ENCODE measurements at places on chromosomes 13 and 19. TPM values are rescaled to one million over a fixed set of nuclear protein-coding genes. Genes with fewer than 3 reads are reported as not detected.
A peak's percentile ranks its signal among the peaks of the same experiment; 100 is the strongest.

DNA sequence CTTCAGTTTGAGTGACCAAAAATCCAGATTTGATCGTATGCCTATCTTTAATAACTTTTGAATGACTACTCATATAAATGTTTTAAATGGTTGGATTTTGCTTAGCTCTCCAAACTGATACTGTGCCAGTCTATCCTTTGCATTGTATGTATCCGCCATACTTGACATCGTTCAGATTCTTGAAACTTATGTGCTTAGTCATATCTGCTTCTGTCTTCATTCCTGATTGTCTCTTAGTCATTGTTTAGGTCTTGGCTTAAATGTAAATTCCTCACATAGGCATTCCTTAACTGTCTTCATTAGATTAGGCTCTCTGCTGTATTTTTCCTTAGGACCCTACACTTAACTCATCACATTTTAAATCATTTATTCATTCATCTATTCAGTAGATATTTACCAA, 126.0 kb downstream of the PCCA start:
- no peak for DNase-seq

GRCh38 chr19:18683109-18683957, at the start of gene CRTC1:
Gene CRTC1, plus strand, starts transcription at chr19:18683680. Its CDS starts 23 bp downstream, at chr19:18683703.
- DNase-seq: peak; percentile 94

- no peak for DNase-seq
These were observed 86.9 kb downstream of the DOCK9 start for GRCh38 chr13:98890925-98891324.

DNA sequence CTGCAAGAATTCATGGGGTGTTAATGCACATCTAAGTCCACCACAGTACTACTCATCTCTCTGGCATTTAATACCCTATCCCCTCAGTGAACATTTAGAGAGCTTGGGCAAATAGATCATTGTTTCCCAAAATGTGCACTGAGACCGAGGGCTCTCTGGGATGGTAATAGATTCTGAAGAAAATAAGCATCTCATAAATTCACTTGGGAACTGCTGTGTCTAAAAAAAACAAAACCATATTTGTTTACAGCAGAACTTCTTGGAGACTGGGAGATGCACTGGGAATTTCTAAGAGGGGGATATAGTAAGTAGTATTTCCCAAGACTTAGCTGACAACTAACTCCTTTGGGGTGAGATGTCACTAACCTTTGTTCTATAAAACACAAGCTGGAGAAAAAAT, 58.4 kb downstream of the ENOX1 start:
- DNase-seq: no peak

DNA sequence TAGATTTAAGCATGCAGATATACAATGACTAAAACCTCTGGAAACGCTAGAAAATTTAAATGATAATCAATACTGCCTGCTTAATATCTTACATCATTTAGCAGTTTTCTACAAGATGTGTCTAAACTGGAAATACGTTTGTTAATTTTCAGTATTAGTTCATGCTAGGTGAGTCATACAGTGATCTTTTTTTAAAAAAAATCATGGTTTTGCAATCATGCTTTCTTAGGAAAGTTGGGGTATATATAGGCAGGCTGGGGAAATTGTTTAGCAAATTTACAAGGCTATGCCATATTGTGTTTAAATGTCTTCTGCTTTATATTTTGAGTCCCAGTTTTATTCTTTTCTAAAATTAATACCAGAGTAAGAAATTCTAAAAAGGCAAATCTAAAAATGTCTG, 245.4 kb upstream of the SPRY2 start:
- no peak for DNase-seq

DNA sequence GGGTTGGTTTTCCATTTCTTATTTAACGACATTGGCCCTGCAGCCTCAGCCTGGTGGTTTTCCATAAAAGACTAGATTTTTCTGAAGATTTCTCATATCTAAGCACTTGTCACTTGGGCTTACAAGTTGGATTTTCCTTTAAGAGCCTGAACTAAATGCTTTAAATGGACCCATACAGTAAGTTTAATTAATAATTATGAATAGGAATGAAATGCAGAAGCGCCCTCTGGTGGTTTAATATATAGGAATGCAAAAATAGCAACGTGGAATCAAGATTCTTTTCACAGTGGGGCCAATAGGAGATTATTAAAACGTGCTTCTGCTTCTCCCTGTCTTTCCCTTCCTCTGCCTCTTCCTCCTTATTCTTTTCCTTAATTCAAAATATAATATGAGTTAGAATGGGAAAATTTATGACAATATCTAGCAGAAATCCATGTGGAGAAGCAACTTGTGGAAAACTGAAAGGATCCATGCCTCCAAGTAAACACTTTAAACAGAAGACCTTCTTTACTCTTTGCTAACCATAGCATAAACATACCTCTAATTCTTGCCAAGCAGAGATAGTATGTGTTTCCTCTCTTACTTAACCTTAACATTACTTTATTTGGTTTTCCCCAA, 324.0 kb downstream of the GPC5 start:
- no peak for DNase-seq

DNA sequence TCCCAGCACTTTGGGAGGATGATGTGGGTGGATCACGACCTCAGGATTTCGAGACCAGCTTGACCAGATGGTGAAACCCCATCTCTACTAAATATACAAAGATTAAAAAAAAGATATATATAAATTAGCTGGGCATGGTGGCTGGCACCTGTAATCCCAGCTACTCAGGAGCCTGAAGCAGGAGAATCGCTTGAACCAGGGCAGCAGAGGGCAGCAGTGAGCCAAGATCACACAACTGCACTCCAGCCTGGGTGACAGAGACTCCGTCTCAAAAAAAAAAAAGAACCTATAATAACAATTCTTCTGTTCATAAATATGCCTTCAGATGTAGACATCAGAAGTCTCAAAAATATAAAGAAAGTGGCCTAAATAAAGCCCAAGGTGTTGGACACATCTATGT, 7.6 kb downstream of the ZNF737 start:
- DNase-seq: no peak

- DNase-seq: no peak
These were observed 43.3 kb downstream of the CAPN12 start for GRCh38 chr19:38700902-38701454.

DNA sequence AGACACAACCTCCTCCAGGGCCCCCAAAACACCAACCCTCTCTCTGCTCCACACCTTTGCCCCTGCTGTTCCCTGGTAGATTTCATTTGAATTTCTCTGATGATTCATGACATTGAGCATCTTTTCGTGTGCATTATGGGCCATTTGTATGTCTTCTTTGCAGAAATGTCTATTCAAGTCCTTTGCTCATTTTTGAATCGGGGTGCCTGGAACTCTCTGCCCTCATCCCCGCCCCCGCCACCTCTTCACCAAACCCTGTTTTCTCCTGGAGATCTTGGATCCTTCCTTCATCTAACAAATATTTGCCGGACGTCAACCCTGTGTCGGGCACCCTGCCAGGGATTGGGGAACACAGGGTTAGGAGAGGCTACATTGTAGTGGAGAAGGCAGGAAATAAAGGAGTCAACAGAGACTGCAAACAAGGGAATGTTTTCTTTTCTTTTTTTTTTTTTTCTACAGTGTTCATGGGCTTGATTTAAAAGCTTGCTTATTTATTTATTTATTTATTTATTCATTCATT, 25.5 kb upstream of the SLC1A5 start:
- DNase-seq: peak; percentile 81

DNA sequence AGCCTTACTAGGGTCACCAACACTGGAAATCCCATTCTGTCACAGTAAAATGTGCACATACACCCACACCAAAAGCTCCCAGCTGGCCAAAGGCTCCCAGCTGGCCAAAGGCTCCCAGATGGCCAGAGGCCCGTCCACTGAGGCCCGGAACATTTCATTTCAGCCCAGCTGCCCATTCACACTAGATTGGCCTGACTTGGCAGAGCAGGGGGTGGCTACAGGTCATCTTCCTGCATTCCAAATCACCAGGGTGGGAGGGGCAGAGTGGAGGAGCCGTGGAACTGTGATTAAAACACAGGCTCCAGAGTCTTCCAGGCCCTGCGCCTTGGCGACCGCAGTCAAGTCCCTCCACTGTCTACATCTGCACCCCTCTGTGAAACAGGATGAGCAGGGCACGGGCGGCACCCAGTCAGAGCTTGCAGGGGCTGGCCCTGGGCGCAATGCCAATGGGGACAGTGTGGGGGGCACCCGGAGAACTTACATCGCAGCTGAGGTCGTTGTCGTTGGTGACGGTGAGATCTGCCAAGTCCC, 10.1 kb upstream of the PRKD2 start:
- peak; percentile 32 for DNase-seq

DNA sequence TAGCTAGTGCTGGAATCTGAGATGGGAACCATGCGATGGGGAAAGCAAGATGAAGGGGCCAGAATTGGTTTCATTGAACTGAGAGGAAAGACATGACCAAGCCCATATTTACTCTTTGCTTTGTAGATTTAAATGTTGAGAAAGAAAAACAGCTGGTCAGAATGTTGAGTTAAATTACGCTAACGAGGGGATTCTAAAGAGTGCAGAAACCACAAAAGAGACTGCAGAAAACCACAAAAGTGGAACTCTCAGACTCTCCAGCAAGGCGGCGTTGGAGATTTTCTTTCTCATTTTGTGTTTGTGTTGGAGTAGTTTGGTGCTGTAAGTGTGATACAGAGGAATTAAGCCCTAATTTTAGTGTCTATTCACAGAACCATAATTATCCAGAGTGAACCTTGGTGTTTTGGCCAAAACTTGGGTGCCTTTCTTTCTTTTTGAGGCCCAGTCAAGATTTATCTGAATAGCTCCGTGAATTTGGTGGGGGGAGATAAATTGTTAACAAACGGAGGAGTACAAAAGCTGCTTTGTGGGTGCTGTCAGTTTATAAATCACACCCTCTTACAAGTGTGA, 26.3 kb downstream of the SAE1 start:
- DNase-seq: no peak

DNA sequence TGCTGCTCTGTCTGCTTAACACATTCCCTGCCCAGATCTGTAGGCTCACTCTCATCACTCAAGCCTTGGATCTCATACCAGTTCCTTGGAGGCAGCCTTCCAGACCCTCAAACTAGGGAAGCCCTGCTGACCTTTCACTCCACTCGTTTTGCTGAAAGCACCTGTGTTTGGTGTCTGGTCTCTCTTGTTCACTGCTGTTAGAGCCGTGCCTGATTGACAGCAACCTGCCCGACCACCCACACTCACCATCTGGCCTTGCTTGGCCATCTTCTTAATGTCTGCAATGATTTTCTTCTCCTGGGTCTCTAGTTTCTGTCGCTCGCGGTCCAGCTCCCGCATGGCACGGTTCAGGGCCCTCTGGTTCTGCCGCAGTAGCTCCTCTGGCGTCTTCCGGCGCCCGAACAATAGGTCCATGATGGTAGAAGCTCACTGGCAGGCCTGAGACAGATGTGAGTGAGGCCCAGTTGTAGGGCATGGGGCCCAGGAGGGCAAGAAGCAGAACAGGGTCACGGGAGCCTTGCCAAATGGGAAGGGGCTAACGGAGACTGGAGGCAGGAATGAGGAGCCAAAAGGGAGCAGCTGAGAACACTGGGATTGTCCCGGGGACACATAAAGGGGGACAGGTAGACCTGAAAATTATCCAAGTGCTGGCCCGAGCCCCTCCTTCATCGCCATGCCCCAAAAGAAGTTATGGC, 959 bp downstream of the CHMP2A start:
- DNase-seq: no peak

DNA sequence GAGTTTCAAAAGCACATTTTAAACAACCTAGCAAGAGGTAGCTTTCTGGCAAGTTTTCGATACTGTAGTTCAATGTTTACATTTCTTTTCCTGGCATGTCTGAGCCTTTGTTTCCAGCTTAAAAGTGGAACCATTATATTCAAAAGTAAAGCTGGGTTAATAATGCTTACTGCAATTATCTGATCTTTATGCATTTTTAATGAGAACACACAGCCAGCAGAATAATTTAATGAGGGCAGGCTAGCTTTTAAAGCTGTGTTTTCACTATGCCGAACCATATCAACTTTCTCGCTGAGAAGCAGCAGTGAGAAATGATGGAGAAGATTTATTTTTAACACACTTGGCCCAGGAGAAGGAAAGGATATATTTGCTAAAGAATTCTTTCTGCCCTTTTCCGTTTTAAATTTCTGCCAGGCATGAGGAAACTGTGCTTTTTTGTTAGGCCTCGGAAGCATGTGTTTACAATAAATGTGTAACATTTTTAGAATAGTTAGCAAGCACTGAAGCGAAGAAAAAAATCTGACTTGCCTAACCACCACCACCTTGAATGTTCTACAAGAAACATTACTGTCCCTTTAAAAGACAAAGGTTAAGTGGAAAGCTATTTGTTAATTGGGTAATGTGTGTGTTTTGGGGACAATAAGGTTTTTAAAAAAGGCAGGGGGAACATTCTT, 1.0 kb downstream of the MBNL2 start:
- no peak for DNase-seq

GRCh38 chr13:99979453-99980200, 2.0 kb upstream of the ZIC2 start:
- no peak for DNase-seq

DNA sequence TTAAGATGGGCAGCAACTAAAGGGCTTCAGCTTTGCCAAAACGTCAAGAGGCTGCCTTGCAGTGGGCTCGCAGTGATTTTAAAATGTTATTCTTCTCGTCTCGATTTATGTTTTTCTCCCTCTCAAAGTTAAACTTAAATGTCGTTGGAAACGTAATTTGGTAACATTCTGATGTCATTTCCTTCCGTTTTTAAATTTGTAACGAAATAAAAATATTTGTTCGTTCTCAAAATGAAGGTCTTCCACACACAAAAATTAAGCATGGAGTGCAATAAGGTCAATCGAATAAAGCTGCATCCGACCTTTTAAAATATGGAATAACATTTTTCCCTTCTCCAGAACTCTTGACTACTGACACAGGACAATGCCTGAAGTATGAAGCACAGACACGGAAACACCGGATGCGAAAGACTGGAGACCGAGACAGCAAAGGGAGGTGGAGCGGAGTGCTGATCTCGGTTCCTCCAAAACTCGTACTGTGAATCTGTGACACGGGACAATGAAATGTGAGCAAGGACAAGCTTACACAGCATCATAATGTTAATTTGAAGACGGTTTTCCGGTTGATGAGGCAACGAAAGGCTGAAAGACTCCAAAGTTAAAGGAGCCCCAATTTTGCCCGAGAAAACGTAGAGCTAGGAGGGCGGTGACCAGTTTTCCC, 850 bp downstream of the MTMR6 start:
- no peak for DNase-seq

GRCh38 chr13:110989331-110989730, 74.5 kb upstream of the ANKRD10 start:
- no peak for DNase-seq

GRCh38 chr13:106836186-106836802, 268.4 kb upstream of the ARGLU1 start:
- no peak for DNase-seq

NBEA gene
- 17.2 TPM for total RNA-seq

TUBA3C gene
- 0.16 TPM for total RNA-seq

ANO8 gene
- 9.6 TPM for total RNA-seq

GRK1 gene
- total RNA-seq: 0.11 TPM

DCT gene
- total RNA-seq: 0.32 TPM

SSC5D gene
- 3.4 TPM for total RNA-seq

OXGR1 gene
- not detected for total RNA-seq

ZNF540 gene
- 6.8 TPM for total RNA-seq
